ENCODE measurements at places on chromosomes 5 and 9.

DNA sequence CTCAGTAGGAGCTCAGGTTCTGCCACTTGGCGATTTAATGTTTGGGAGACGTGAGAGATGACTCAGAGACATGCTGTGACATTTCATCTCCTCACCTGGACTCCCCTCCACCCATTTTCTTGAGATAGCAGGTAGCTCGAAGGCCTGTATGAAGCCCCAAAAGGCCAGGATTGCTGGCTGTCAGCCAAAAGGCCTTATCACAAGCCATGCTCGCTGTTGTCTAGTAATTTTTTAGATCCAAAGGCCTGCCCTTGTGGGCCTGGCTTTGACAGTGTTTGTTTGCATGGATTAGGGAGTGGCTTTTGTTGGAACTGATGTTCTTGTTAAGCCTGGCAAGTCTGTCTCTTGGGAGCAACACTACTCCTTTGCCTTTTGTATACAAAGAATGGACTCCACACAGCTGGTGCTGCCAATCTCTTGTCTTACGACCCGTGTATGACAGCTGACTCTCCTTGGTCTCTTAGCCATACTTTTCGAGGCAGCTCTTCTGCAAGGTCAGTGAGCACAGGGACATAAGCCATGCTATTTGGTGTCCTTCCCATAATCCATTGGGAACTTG is 22.7 kb downstream of the CAVIN4 start:
- no peak for DNase-seq

GRCh38 chr5:1199649-1200494 is 1.5 kb upstream of the SLC6A19 start:
- no peak for DNase-seq

GRCh38 chr5:167290478-167290877 is 1001.0 kb upstream of the WWC1 start:
- DNase-seq: no peak

GRCh38 chr9:91160181-91160580 is 201.5 kb downstream of the AUH start:
- DNase-seq: no peak

DNA sequence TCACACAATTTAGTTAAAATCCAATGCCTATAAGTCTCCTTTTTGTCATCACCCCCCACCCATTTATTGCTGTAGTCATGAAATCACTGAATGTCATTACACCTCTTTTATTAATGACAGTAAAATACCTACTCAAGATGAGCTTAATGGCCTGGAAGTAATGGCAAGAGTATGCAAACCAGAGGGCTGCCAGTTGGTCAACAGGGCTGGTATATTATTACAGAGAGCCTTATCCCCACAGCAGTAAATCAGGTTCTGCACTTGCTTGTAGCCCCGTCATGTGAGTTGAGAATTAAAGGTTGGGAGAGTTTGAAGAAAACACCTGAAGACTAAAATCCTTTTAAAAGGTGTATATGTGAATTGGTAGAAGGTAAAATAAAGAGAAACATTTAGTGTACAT is 372.4 kb downstream of the MAT2B start:
- DNase-seq: no peak

- DNase-seq: no peak
These were observed 57.5 kb upstream of the HTR1A start for GRCh38 chr5:64019746-64020145.

GRCh38 chr9:36789886-36790285 is 217.2 kb downstream of the MELK start:
- no peak for DNase-seq

DNA sequence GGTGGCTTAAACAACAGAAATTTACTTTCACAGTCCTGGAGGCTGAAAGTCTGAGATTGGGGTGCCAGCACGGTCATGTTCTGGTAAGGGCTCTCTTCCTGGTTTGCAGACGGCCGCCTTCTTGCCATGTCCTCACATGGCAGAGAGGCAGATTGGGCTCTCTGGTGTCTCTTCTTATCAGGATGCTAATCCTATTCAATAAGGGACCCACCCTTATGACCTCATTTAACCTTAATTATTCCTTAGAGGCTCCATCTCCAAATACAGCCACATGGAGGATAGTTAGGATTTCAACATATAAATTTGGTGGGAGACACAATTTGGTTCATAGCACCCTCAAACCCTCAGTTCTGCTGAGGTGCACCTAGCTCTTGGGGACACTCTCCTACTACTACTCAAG is 180.4 kb downstream of the DAB2IP start:
- no peak for DNase-seq

- no peak for DNase-seq
These were observed 6.4 kb upstream of the SMIM32 start for GRCh38 chr5:136199408-136199807.

DNA sequence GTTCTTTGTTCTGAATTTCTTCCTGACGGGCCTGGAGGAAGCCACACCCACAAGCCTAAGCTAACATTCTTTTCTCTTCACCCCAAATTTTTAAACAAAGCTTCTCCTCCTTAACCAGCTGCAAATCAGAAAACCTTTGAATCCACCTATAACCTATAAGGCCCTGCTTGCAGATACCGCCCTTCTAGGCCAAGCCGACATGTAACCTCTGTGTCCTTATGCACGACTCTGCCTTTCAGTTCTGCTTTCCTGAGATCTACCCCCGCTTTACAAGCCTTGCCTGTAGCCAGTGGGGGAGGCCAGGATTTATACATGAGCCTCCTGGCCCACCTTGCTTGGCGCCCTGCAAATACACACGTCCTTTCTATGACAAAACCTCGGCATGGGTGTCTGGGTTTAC is 19.3 kb downstream of the BRD9 start:
- DNase-seq: no peak

DNA sequence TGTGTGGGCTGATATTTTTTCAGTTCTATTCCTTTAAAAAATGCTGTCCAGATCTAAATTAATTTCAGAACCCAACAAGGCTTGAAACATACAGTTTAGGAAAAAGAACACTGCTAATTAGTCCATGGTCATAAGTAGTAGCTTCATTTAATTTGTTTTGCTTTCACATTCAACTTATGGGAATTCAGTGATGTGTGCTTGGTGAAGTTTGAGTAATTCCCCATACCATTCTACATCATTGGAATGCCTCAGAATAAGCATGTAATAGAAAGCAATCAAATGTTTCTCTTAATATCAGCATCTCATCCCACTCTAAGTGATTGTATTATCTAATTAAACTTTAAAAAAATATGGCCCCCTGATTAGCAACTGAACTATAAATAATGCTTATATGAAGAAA is 2.7 kb downstream of the CNTLN start:
- no peak for DNase-seq

DNA sequence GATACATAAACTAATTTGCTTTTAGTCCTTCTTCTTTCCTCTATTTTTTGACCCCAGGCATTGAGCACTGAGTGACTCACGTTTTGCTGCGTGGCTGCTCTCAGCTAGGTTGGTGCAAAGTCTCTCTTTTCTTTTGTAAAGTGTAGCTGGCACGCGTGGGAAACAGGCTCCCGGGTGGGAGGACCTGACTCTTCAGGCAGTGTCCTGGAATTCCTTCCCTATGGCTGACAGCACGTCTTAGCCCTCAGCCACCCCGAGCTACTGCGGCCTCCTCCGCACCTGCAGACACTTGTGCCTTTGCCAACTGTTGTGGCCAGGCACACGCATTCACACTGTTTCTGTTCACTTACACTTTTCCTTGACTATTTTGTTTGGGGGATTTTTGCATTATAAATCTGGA is 877 bp upstream of the SCGB3A1 start:
- DNase-seq: no peak

- DNase-seq: no peak
These were observed 31.8 kb downstream of the ERMP1 start for GRCh38 chr9:5800969-5801738.

GRCh38 chr5:163565931-163566608 is 60.7 kb downstream of the MAT2B start:
- no peak for DNase-seq

- no peak for DNase-seq
These were observed 65.6 kb downstream of the COL5A1 start for GRCh38 chr9:134707031-134707680.

- DNase-seq: peak; percentile 35
These were observed 168.2 kb downstream of the DAB2IP start for GRCh38 chr9:121819428-121820231.

DNA sequence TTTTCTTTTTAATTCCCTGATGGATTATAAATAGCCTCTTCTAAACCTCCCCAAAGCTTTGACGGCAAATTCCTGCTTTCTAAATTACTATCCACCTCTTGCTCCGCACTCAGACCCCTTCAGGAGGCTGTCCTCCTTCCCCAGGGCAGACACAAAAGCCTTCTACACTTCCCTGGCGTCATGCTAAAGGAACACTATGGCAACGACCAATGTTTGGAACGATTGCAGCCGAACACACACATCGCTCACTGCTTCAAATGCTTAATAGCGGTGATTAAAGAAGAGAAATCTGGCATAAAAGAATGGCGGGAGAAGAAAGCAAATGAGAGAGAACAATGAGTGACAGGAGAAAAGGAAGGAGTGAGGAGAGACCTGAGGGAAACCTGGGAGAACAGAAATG is 297.3 kb downstream of the MLLT3 start:
- DNase-seq: no peak

- no peak for DNase-seq
These were observed 191.9 kb upstream of the PUM3 start for GRCh38 chr9:3035579-3036332.

- peak; percentile 59 for DNase-seq
These were observed 974 bp downstream of the CLINT1 start for GRCh38 chr5:157857816-157858526.

GRCh38 chr5:76974785-76975184 is 21.9 kb downstream of the CRHBP start:
- no peak for DNase-seq

- no peak for DNase-seq
These were observed 39.6 kb upstream of the SLC6A19 start for GRCh38 chr5:1161833-1162229.

DNA sequence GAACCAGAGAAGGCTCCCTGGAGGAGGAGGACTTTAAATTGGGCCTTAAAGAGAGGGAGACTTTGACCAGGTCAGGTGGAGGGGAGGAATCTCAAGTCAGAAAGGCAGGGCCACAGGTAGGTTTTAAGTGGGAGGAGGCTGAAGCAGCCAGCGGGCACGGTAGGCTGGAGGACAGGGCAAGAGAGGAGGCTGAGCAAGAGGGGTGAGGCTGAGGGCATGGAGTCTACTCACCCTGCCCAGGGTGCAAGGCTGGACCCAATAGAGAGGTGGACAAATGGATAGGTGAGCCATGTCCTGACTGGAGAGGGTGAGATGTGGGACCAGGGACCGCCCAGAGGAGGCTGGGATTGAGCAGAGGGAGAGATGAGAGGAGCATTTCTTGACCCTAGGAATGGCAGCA is 25.6 kb upstream of the TRIM14 start:
- no peak for DNase-seq

DNA sequence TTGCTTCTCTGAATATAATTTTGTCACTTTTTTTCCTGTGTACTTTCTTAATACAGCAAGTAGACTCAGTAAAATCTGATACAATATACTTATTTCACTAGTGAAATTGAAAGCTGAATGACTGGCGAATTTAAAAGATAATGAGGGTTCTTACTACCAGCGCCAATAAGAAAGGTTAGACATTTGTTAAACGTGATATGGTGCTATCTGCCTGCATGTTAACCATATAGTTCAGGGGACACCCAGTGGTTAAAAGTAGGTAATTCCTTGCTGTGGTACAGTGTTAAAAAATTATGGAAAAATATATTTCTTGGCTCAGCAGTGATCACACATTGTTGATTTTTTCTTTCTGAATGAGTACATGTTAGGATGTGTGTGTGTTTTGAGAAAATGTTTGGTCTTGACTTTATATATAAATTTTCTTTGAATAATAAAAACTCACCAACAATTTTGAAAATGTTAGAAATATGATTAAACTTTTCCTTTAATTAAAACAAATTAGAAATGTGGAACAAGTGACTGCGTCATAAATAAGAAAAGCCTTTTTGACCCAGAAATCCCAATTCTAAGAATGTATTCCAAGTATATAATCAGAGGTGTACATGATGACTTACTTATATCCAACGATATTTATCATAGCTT is 25.8 kb downstream of the CAST start:
- peak; percentile 86 for DNase-seq

DNA sequence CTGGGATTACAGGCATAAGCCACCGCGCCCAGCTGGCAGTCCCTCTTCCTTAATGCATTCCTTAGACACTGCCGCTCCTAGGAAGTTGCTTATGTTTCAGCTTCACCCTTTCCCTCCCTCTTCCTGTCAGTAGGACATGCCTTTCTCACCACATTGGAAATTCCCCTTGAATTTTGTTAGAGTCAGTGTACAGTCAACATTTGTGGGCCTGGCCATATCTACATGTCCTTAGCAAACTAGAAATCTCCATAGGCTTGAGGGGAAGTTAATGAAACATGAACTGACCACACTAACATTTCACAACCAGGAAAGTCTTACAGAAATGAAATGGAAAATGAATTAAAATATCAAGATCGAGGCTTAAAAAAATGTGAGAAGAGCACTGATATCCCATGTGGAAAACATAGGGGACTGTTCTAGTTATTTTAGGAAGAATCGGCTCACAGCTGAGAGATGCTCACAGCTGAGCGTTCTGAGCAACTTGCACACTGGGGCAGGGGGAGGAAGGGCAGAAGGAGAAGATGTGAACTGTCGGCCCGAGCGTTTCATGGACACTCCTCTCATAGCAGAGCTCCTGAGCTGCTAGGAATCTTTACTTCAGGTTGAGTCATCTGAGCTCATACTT is 21.1 kb upstream of the LVRN start:
- DNase-seq: no peak

DNA sequence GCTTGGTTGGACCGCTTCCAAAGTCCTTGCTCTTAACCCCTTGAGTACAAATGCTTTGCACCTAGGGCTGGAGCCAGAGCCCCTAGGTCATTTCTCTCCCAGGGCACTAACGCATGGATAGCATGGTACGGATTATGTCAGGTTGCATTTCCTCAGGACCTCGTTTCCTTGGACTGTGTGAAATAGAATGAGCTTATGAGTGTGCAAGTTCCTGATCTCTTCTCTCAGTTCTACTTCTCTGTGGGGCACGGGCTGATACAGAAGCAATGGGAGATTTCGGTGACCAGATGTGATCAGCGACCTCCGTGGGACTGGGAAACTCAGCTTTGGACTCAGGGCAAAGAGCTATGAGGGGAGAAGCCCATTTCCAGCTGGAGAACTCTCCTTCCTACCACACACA is 14.2 kb downstream of the SPARC start:
- no peak for DNase-seq

GRCh38 chr9:130746434-130747212 is 53.0 kb downstream of the EXOSC2 start:
- DNase-seq: no peak

DNA sequence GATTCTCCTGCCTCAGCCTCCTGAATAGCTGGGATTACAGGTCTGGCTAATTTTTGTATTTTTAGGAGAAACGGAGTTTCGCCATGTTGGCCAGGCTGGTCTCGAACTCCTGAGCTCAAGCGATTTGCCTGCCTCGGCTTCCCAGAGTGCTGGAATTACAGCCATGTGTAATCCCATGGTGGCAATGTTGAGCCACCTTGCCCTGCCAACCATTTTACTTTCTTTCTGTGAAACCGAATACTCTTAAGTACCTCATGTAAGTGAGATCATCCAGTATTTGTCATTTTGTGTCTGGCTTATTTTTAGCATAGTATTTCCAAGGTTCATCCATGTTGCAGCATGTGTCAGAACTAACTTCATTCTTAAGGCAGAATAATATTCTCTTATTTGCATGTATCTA is 8.2 kb downstream of the PRRC2B start:
- peak; percentile 93 for DNase-seq

- DNase-seq: no peak
These were observed 424.3 kb upstream of the DMAC1 start for GRCh38 chr9:8223861-8224260.

- DNase-seq: peak; percentile 52
These were observed 75.5 kb downstream of the MAPKAP1 start for GRCh38 chr9:125631391-125632085.

GRCh38 chr5:120942596-120943350 is 478.7 kb downstream of the PRR16 start:
- DNase-seq: no peak

Data from RKO (cell line).